Mucosa of gallbladder (tissue), 1 donor: ENCODE measurements at places on chromosomes 3 and 15. TPM values are rescaled to one million over a fixed set of nuclear protein-coding genes. Genes with fewer than 3 reads are reported as not detected.

The ITIH1 gene
- total RNA-seq = 4.8 TPM

DNA sequence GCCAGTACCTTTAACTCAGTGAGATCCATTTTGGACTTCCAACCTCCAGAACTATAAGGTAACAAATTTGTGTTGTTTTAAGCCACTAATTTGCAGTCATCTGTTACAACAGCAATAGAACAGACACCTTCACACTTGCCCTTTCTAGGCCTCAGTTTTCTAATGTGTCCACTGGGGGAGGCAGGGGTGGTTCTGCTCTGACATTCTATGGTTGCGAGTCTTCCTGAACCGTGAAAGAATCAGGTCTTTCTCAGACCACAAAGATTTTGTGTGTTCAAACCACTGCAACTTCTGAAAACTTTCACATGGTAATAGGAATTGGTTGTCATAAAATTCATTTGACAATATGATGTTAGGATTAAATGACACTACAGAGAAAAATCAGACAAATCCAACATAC lies 26.8 kb upstream of the CSTA start:
- DNase-seq = no peak

- no peak for DNase-seq
Observed at GRCh38 chr3:30542897-30543296, 63.5 kb upstream of the TGFBR2 start.

GRCh38 chr15:20106026-20106425 lies 435.6 kb downstream of the GOLGA6L6 start:
- no peak for DNase-seq
